Activated naive CD8-positive, alpha-beta T cell treated with anti-CD3 and anti-CD28 coated beads, Interleukin-2, amount 10 ng/mL, durations not matched to agents 7 days and 5 days (primary cell): ENCODE measurements at places on chromosomes 2 and 18. TPM values are rescaled to one million over a fixed set of nuclear protein-coding genes. Genes with fewer than 3 reads are reported as not detected.

GRCh38 chr2:170393861-170394498 lies 216.0 kb downstream of the MYO3B start:
- DNase-seq = no peak

DNA sequence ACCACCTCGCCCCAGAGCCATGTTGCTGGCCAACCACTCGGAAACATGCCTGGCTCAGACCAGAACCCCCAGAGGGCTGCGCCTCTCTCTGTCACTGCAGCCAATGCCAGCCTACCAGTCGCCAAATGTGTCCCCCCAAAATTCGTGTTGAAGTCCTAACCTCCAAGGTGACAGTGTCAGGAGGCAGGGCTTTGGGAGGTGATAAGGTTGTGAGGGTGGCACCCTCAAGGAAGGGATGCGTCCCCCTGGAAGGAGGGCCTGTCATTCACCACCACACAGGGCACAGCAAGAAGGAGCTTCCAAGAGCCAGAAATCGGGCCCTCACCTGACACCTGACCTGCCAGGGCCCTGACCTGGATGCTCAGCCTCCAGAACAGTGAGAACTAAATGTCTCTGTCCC lies 291.9 kb upstream of the SALL3 start:
- no peak for DNase-seq

- DNase-seq = peak; percentile 54
These were observed 40.3 kb downstream of the INPP5D start for GRCh38 chr2:233100192-233100998.

DNA sequence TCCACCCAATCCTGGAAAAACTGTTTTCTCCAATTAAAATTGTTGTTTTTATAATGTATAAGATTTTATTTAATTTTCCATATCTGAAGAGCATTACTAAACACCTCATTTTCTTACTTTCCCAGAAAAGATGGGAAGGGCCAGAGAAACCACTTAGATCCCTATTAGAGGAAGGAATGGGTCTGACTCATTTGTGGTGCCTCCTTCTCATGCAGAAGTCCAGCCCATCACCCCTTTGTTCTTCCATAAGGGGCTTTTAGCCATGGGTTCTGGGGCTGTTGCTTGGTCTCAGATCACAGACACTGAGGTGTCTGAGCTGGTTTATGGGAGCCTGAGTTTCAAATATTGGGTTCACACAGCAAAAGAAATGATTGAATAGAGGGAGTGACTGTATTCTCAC lies 152.2 kb downstream of the ESCO1 start:
- DNase-seq = no peak

The COL6A3 gene
- total RNA-seq = 0.45 TPM
